ENCODE measurements at places on chromosomes 6 and 20.

DNA sequence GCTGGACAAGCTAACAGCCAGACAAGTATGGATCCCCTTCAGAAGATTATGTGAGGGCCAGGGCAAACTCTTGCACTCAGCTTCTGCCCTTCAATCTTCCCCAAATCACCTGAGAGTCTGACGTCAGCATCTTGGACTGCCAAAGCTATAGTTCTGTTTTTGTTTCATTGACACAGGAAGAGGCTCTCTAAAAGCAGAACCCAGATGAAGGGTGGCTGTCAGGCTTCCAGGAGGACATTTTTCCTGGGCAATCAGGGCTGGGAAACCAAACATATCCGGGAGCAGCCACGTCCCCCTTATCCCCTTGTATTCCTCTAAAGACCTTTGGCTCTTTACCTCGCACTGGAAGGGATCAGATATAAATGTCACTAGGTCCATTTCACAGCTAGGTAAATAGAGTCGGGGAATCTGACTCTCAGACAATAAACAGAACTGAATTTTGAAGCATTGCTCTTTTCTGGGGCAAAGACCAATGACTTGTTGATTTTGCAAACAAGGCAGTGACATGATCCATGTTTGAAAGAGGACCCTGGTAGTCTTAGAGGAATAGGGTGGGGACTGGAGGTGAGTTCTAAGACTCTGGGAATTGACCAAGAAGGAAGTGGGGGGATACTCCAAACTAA lies 13.3 kb downstream of the MAFB start:
- no peak for DNase-seq

- DNase-seq = no peak
Observed at GRCh38 chr6:49509342-49509741, 9.6 kb downstream of the GLYATL3 start.

DNA sequence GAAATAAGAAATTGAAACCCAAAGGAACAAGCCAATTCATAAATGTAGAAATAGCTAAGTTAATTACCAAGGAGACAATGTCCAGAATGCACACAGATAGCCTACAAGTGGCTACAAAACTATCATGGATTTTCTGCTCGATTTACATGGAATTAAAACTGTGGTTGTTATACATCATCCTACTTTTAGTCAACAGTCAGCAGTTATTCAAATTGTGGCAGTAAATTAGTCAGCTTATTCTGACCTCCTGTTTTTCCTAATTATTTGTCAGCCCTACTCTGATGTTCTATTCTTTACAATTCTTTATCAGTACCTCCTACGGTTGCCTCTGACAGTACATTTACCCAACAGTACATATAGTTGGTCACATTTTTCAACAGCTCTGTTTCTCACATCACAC lies 29.6 kb downstream of the RBL1 start:
- no peak for DNase-seq

DNA sequence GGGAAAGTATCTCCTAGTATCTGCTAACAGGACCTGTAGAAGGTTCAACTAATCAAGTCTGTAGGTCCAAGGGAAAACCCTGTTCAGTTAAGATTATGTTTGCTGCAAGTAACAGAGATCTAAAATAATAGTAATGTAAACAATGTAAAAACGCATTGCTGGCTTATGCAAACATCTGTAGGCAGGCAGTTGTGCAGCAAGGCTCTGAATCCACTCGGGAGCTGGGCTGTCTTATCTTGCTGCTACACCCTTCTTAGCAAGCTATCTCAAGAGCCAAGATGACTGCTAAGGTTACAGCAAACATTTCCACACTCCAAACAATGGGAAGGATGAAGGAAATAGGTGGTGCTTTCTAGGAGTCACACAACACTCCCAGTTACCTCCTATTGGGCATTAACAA lies 397.3 kb upstream of the NRSN1 start:
- no peak for DNase-seq

- DNase-seq = no peak
Observed at GRCh38 chr20:48092596-48093280, 307.5 kb upstream of the SULF2 start.

DNA sequence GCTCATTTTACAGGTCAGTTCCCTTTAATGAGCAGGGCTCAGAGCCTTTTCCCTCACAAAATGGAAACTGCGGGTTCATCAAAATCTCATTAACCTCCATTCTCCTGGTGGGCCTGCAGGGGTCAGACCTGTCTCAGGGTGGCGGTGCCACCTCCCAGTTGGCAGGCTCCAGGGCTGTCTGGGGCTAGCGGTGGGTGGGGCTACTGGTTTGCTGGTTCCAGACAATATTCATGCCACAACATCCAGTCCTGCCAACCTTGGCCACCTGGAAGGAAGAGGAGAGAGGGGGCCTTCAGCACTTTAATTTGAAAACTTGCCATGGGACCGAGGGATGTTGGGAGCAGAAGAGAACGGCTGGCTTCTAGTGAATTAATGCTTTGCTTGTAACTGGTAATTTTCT lies 41.9 kb upstream of the CTNNBL1 start:
- DNase-seq = peak; percentile 17

GRCh38 chr20:38321959-38322598 lies 18.1 kb downstream of the BPI start:
- DNase-seq = peak; percentile 29

- peak; percentile 85 for DNase-seq
Observed at GRCh38 chr20:63696306-63696627, 185 bp upstream of the TNFRSF6B start.

DNA sequence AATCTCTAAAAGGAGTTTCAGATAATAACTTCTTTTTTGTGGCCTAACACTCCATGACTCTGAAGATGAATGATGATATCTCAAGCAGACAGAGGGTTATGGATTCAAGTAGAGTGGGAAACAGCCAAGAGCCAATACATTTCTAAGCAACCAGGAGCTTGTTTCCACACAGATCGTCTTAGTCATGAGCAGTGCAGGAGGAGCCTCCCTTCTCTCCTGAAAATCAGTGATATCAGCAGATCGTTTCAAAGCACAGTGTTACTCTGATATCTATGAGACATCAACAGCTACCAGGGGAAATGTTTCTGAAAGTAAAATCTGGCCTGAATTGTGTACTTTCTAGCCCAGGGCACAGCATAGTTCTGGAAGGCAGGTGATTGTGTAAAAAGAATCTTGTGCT lies 11.5 kb downstream of the ADGRG6 start:
- peak; percentile 71 for DNase-seq

Measured in mammary epithelial cell (primary cell).